ENCODE measurements at places on chromosomes 3 and 15.

GRCh38 chr15:77532067-77532710 is 100.5 kb downstream of the LINGO1 start:
- no peak for DNase-seq

DNA sequence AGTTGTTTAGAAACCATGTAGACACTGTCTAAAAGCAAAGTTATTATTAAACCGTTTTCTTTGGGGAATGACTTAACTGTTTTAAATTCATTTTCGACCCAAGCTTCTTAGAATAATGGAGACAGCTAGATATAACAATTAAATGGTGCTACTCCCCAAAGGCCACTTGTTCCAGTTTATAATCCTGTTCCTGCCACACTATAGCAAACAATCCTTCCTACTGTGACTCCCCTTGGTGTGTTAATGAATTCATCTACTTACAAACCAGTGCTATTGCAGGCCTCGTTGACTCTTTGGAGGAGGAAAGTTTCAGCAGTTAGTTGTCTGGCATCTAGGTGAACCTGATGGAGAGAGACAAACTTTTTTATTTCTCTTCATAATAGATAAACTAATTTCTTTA is 25.2 kb upstream of the CLSTN2 start:
- no peak for DNase-seq

- no peak for DNase-seq
These were observed 39.2 kb upstream of the HERC1 start for GRCh38 chr15:63872759-63873510.

DNA sequence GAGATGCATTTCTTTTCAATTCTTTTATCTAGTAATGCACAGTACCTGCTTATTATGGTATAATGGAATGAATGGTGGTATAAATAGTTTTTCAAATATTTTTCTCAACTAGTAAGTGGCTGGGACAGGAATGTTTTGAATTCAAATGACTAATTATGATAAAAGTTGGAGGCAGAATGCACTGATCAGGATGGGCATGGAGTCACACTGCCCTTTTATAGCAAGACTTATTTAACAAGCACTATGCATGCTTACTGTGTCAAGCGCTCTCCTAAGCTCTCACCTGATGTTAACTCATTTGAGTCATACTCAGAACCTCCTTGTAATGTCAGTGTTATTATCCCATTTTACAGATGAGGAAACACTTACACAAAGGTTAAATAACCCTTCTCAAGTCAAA is 221.8 kb downstream of the FEZF2 start:
- DNase-seq: no peak

- DNase-seq: no peak
These were observed 13.5 kb downstream of the PAK2 start for GRCh38 chr3:196753201-196753600.

Data from stimulated activated CD8-positive, alpha-beta memory T cell treated with anti-CD3 and anti-CD28 coated beads, Interleukin-4, amount 100 ng/mL, for 1 hour (primary cell).